ENCODE measurements at places on chromosomes 7 and 10.

DNA sequence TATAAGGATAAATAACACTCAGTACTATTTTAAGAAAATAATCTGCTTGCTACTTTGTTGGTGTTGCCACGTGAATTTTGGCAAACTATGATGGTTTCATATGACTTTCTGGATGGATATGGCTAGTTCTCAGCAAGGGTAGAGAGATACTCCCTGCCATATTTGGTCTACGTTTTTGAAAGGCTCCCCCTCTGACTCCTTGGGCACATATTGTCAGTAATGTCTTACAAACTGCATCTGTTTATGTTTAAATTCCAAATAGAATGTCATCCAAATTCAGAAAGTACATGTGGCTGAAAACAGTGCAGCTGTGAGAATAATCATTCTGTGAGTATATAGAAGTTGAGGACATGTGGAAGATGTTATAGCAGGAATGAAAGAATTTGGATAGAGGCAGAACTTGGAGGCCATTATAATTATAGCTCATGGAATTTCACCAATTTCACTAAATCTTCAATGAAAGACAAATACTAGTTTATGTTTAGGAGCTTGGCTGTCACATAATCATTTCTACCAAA, 107.8 kb downstream of the SRI start:
- DNase-seq: no peak

GRCh38 chr7:92876836-92877235, 40.5 kb upstream of the CDK6 start:
- no peak for DNase-seq

- DNase-seq: no peak
Measured at GRCh38 chr7:47748041-47748440, 166.1 kb upstream of the TNS3 start.

DNA sequence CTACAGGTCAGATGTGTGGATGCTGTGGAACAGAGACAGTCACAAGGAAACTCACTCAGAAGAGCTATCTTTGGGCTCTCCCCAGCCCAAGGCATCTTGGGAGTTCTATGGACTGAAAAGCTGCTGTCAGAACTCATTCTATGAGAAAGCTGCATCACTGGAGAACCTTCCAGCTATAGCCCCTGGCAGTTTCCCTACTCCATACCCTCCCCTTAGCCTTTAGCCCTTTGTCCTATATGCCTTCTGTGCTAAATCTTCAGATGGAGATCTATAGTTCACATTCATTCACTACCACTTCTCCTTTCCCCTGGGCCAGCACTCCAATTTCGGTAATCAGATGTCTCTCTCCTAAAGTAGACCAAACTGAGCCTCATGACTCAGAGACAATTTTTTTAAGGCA, 6.9 kb downstream of the WNT8B start:
- DNase-seq: no peak

DNA sequence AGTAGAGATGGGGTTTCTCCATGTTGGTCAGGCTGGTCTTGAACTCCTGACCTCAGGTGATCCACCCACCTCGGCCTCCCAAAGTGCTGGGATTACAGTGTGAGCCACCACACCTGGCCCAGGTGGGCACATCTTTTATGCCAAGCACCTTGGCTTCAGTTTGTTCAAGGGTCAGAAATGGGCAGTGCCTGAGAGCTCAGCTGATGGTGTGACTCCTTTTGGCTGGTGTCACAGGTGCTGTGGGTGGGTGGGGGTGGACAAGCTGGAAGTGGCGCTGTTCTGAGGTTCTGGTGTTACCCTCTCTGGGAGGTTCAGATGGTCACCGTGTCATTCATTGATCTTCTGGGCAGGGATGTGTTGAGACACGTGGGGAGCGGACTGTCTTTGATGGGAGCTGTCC, 11.5 kb downstream of the ADCY1 start:
- no peak for DNase-seq
